ENCODE measurements at places on chromosomes 5 and 9. TPM values are rescaled to one million over a fixed set of nuclear protein-coding genes. Genes with fewer than 3 reads are reported as not detected.

DNA sequence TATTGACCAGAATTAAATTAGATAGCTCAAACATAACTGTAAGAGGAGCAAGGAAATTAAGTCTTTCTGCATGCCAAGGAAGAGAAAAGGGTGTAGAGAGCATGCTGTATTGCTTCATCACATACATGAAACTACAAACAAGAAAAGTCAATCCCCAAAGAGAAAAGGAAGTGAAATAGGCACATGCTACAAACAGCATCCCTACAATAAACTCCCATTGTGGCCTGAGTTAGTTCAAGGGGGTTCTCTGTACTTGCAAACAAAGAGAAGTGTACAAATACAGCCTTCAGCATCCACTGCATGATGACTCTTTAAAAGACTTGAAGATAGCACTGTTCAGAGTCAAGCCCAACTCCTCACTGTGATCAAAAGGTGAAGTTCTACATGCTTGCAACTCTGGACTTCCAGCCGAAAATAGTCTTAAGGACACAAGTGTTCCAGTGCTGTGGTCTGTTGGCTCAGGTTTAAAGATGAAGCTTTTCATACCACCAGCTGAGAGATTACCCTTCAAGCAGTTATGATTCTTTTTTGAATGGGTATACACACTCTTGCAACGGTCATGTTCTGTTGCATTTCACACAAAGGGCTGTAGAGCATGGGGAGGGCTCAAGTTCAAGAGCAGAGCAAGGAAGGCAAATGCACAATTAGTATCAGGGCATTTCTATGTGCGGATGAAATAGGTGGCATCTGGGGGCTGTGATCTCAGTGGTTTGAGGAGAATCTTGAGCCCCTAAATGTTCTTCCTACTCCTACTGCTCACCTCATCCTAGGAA lies 534.5 kb downstream of the EBF1 start:
- no peak for DNase-seq

- no peak for DNase-seq
These were observed 19.6 kb downstream of the FBXO38 start for GRCh38 chr5:148403344-148403743.

TSSK1B gene
- not detected for total RNA-seq

DNA sequence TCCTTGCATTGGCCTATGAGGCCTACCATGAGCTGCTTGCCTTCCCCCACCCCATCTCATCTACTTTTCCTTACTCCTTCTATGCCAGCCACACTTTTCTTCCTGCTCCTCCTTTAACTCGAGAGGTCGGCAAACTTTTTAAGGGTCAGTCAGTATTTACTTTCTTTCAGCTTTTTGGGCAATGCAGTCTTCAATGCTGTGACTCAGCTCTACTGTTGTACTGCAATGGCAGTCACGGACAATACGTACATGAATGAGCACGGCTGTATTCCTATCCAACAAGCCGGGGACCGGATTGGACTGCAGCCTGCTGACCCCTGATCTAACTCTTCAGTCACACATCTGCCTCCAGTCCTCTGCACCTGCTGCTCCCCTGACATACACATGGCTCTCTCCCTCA lies 602 bp upstream of the ACTL7A start:
- DNase-seq = no peak

- DNase-seq = no peak
These were observed 594.3 kb upstream of the KLF4 start for GRCh38 chr9:108083796-108084352.

DNA sequence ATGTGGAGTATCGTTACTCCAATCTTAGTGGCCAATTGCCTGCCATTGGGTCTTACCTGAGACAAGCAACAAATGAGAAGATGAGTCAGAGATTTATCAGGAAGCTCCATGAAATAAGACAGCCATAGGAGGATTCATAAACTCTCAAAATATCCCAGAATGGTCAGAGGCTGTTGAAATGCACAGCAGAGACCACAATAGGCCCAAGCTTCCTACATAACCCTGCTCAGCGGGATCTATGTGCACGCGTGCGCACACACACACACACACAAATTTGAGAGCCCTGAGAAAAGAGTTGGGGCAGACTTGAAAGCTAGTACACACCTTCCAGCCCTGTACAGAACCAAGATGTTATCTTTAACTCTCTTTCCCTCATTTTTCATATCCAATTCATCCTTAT lies 9.8 kb downstream of the UIMC1 start:
- no peak for DNase-seq

- DNase-seq = peak; percentile 27
These were observed 123.9 kb upstream of the ABCA1 start for GRCh38 chr9:105051897-105052296.

DMRT2 gene
- not detected for total RNA-seq

- DNase-seq = no peak
These were observed 9.0 kb downstream of the COL5A1 start for GRCh38 chr9:134650431-134651190.

EDIL3 gene
- total RNA-seq = not detected

GRCh38 chr9:38092200-38092524 lies 23.1 kb upstream of the SHB start:
- DNase-seq = no peak
